ENCODE measurements at places on chromosomes 16 and 17.

GRCh38 chr17:52159246-52160135 is 977 bp upstream of the CA10 start:
- DNase-seq = no peak

DNA sequence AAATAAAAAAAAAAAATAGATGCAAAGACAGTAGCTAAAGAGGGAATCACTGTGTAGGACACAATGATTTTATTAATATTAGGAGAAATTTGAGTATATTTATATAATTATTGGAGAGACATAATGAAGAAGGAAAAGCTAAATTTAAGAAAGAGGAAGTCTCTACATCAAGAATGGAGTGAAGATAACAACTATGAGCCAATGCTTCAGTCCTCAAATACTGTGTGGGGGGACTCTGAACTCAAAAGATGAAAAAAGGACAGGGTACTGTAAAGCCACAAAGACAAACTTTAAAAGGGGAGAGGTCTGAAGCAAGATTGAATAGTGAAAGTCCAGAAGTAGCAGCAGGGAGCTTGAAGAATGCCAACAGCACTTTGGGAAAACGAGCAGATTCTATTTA is 44.7 kb downstream of the SKAP1 start:
- peak; percentile 19 for DNase-seq

GRCh38 chr17:42002792-42003301 is 14.4 kb downstream of the DNAJC7 start:
- DNase-seq = no peak

DNA sequence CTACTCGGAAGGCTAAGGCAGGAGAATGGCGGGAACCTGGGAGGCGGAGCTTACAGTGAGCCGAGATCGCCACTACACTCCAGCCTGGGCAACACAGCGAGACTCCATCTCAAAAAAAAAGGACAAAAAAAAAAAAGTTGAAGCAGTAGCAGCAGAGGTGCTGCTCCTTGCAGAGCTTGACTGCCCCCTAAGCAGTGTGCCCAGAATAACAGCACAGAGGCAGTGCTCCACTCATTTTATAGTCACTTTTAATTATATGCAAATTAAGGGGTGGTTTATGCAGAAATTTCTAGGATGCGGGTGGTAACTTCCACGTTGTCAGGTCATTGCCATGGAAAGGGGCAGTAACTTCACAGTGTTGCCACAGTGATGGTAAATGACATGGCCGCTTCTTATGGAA is 54.3 kb upstream of the NOL11 start:
- DNase-seq = no peak

- DNase-seq = peak; percentile 16
These were observed 12.2 kb upstream of the TERF2 start for GRCh38 chr16:69397821-69398521.

GRCh38 chr17:76404976-76405563 is 20.7 kb downstream of the SPHK1 start:
- no peak for DNase-seq

- no peak for DNase-seq
These were observed 301.4 kb downstream of the MAF start for GRCh38 chr16:79298894-79299799.

DNA sequence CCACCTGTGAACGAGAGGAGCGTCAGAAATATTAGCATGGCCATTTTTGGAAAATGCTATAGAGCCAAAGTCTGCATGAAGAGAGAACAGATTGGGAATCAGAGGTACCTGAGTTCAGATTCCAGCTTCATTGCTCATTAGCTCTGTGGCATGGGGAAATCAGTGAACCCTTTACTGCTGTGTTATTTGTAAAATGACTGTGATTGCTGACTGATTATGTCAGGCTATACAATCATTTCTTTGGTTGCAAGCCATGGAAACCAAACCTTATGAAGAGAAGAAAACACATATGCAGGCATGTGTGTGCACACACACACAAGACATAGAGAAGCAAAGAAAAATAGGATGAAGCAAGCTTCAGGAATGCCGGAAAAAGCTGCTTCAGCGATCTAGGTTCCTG is 101.4 kb upstream of the HSBP1 start:
- no peak for DNase-seq

- DNase-seq = no peak
These were observed 6.0 kb upstream of the GRIN2C start for GRCh38 chr17:74865504-74866197.

DNA sequence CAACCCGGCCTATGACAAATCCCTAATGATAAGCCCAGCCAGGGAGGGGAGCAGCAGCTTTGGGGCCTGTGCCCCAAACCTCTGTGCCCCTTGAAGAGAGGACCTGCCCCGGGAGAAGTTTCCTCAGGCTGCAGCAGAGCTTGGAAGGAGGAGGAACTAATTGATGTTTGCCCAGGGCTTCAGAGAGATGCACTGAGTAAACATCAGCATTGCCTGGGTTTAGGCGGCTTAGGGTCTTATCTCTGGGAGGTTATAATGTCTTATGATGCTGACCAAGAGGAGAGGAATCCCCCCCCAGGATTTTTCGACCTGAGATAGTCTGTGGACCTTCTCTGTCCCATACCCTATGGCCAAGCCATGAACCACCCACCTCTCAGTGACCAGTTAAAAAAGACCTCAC is 148.7 kb upstream of the SDK2 start:
- no peak for DNase-seq

DNA sequence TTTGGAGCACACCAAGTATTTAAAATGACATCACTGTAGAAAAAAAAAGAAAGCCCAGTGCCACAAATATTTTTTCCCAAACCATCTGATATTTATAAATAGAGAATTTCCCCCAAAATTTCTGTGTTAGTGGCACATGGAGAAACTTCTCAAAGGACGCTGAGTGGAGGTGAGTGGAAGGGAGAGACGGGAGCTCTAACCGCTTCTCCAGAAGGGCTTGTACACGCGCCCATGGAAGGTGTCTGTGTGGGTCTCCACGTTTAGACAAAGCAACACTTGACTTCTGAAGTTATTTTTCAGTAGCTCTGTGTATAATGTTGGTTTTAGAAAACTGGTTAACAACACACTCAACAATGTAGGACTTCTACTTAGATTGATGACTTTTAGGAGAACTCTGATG is 1.0 kb downstream of the MYOCD start:
- DNase-seq = no peak

DNA sequence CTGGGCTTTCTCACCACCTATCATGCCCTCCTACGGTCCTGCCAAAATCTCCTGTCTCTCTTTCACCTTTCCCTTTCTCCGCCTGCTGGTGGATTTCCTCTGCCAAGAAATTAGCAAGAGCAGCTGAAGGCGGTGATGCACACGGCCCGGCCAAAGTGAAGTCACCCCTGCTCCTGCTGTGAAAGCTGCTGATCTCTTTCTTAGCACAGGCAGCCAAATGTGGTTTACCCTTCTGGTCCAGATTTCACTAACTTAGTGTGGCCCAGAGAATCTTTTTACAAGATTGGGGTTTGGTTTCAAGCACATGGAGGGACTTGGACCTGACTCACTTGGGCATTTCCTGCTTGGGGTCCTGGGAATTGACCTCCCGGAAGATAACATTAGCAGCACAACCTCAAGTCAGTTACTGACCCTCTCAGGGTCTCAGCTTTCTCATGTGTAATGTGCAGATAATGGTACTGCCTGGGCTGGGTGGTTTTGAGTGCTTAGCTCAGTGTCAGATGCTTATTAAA is 155.7 kb downstream of the SOCS1 start:
- peak; percentile 44 for DNase-seq

DNA sequence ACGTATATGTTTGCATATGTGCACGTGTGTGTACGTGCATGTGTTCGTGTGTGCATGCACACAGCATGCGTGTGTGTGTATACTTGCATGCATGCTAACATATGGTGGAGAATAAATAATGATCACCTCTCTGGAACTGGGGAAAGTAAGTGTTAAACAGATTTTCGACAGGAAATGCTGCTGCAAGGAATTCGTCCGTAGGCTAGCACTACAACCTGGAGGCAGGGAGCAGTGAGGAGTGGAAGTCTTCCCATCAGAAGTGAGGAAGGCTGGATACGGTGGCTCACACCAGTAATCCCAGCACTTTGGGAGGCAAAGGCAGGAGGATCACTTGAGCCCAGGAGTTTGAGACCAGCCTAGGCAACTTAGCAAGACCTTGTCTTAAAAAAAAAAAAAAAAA is 4.8 kb upstream of the CSNK1D start:
- DNase-seq = no peak

DNA sequence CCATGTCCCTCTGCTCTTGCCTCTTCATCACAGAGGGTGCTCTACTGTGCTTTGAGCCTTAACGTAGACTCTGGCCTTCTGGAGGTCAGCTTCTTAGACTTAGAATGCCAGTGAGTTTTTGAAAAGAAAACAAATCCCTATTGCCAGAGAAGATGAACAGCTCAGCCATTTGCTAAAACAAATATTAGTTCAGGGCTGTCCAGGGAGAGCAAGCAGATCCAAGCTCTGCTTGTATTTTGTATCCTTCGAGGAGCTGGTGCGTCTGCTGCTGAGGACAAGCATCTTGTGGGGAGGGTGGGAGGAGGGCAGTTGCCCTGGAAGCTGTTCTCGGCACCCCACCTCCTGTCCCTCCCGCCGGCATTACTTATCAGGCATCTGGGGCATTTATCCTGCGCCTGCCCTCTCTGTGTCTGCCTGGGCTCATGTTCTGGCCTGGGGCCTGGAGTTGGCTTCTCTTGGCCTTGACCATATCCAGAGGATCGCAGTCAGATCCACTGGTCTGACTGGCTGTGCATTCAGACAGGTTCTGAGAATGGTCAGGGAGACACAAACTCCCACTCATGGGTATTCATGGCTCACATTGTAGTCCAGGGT is 173.1 kb upstream of the NLRP1 start:
- DNase-seq = no peak

GRCh38 chr16:15581127-15581815 is 61.7 kb downstream of the MARF1 start:
- peak; percentile 51 for DNase-seq

- DNase-seq = no peak
These were observed 398.9 kb downstream of the PMP22 start for GRCh38 chr17:14866266-14866665.

DNA sequence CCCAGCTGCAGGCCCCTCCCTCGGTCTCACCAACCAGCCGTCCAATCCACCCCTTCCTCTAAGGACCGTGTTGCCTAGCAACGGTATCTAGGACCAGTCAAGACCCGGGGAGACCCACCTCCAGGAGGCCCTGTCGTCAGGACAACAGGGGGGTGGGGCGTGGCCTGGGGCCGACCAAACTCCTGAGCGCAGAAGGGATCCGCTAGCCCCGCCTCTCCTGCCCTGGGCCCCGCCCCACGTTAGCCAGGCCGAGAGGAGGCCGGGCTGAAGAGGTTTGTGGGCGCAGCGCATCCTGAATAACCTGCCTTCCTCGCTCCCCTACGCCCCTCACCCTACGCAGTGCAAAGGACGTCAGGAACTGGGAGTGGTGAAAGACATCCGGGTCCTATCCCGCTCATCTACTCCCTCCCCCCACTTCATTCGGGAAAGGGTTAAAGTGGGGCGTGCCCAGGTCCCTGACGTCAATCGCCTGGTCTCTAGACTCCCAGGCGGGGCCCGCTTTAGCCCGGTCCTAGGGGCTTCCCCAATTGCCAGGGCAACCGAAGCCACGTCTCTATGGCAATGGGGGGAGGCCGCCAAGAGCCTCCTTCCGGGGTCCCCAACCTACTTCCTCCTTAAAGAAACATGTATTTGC is 14.7 kb downstream of the DLG4 start:
- peak; percentile 63 for DNase-seq

- no peak for DNase-seq
These were observed 125.5 kb downstream of the BRIP1 start for GRCh38 chr17:61737820-61738219.

- peak; percentile 90 for DNase-seq
These were observed 16.3 kb upstream of the AURKB start for GRCh38 chr17:8226536-8227237.

DNA sequence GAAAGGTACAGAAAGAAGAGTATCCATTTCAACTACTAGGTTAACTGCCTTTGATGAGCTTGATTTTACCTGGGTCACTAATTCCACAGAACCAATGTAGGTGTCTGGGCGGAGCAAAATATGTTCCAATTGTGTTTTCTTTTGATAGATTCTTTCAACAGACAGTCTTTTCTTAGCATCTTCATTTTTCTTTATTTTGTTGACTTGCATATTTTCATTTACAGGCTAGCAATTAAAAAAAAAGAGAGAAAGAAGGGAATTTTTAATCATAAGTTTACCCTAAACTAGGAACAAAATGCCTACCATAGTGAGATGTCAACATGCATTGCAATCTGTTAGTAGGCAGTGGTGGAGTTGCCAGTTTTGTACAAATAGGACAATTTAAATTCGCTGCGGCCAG is 1.0 kb downstream of the TOP2A start:
- no peak for DNase-seq

DNA sequence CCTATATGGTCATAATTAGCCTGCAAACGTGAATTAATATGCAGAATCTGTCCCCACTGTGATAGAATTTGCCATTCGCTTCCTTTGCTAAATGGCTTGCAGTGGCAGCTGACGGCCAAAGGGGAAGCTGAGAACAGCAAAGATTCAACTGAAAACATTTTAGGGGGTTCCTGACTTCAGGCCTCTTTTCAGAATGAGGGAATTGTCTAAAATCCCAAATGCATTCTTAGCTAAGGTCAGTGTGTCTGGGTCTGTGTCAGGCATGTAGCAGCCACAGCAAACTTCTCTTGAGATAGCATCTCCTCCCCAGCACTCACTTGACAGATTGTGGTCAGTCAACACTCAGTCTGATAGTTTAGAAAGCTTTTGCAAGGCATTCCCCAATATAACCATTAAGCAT is 701.1 kb downstream of the WWOX start:
- DNase-seq = no peak

DNA sequence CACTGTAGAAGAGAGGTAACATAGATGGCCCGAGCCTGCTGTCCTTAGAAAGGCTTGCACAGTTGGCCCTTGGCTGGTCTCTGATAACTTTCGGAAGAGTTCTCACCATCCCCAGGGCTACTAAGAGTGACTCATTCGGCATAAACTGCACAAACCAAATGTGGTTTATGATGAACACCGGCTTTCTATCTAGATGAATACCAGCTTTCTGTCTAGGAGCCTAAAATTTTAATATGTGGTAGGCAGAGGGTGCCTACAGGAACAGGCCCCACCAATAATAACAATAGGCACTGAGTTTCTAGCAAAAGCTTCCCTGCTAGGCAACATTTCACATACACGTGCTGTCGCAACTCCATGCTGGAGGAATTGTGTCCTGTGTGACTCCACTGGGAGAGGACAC is 15.4 kb downstream of the CNOT1 start:
- DNase-seq = no peak

DNA sequence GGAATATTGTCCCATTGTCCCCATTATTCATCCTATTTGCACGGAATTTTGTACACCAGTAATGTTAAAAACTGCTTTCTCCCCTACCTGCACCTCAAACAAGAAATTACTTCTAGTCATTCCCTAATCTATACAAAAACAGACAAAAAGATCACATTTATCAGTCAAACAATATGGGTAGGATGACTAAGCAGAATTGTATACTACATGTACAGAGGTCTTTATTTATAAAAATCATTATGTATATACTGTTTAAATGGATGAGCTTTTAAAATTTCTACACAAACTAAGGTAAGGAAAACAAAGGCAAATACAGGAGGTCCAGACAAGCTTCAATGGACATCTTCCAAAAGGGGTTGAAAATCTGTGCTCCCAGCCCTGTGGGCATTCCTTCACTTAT is 137.7 kb downstream of the CEP112 start:
- DNase-seq = no peak

GRCh38 chr17:77444984-77445759 is 304.4 kb downstream of the SEC14L1 start:
- peak; percentile 91 for DNase-seq
